GM04504 (cell line): ENCODE measurements at places on chromosomes 1 and 21.

- no peak for DNase-seq
Observed at GRCh38 chr1:92817986-92818764, 13.7 kb upstream of the RPL5 start.

- DNase-seq = no peak
Observed at GRCh38 chr1:104760017-104760416, 1010.3 kb downstream of the AMY1C start.

DNA sequence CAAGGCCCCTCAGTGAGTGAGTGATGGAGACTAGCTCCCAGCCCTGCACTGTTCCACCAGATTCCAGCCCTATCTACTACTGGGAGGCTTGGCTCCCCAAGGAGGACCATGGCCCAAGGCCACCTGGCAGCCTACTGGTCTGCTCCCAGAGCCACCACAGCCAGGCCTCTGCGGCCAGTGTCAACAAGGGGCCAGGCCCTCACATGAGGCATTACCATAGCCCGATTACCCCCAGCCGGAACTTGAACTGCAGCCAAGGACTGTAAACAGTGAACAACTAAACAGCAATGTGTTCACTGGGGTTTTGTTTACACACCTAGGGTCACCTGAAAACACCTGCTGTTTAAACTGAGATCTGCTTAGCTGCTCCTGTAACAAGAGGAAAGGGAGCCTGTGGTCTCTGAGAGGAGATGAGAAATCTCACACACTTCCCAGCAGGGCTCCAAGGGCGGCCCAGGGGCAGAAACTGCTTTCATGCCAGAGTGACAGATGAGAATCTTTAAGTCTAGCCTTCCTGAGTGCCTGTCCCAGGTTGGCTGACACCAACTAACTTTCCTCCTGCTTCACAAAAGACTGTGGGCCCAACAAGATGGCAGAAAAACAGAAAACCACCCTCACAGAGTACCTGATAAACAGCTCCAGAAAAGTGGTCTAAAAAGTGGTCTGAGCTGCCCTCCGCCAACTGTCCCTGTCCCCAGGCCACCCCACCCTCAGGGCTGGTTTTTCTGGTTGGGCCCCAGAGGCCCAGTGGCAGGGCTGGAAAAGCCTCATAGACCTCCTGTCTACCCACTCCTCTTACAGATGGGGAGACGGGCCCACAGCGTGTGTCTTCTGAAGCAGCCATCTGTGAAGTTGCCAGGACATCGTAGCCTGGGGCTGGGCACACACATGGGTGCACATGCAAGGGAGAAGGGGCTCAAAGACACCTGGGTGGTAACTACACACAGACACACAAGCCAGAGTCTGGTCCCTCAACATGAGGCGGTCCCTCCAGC lies 28.8 kb downstream of the MEF2D start:
- DNase-seq = no peak

DNA sequence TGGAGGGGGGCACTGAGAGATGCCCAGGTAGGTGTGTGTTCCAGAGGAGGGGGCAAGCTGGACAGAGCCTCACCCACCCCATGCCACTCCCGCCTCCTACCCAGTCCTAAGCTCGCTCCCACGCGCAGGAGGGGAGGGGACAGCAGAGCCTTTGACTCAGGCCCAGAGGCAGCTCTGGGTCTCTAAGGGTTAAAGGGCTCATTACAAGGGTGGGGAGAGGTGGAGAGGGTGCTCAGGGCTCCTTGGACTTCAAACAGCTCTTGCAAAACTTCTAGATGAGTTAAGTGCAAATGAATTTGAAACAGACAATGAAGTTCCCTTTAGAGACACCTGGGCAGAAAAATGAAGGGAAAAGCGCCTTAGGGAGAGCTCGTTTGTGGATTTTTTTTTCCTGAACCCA lies 104.2 kb upstream of the CASZ1 start:
- no peak for DNase-seq

GRCh38 chr1:201025571-201026002 lies 2.1 kb upstream of the KIF21B start:
- DNase-seq = no peak

GRCh38 chr1:167666416-167666815 lies 36.4 kb downstream of the RCSD1 start:
- DNase-seq = peak; percentile 78

DNA sequence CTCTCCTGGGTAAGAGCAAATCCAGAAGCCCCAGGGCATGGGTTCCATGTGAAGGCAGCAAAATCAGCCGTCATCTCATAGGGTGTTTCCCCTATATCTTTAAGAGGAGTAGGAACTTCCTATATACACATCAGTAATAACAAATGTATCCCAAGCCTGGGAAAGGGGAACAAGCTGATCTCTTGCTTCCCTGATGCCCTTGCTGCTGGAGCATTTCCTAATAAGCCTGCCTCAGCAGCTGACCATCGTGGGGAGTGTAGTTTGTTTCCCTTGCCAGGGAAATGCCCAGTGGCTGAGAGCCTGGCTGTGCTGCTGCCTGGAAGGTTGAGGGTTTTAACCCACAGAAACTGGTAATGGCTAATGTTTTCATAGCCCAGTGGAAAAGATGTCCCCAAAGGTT lies 177.0 kb downstream of the NPHP4 start:
- no peak for DNase-seq

DNA sequence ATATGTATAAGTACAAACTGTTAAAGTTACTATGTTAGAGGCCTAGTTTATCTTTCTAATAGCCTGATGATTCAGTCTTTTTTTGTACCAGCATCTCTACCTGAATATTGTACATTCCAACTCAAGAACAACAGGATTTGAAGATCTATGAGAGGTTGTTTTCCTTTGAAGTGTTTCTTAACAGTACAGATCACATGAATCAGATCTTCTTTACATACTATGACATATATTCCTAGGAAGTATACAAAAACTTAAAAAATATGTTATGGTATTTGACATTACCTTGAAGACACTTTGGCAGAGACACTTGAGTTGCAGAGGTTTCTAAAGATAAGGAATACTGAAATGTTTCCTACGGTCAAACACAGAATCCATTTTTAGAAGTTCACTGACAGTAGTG lies 1280.9 kb downstream of the KCNT2 start:
- DNase-seq = no peak

- DNase-seq = no peak
Observed at GRCh38 chr21:42389449-42389835, 6.4 kb downstream of the TMPRSS3 start.

GRCh38 chr1:154611150-154611862 lies 3.3 kb upstream of the ADAR start:
- no peak for DNase-seq

- DNase-seq = peak; percentile 54
Observed at GRCh38 chr1:168504064-168504837, 39.5 kb downstream of the XCL2 start.

- DNase-seq = no peak
Observed at GRCh38 chr1:184568148-184568547, 181.3 kb downstream of the C1orf21 start.

GRCh38 chr1:200506471-200506870 lies 96.6 kb upstream of the ZNF281 start:
- no peak for DNase-seq

- DNase-seq = no peak
Observed at GRCh38 chr21:45383615-45384201, 21.3 kb upstream of the COL18A1 start.

GRCh38 chr1:239951511-239952140 lies 140.1 kb upstream of the FMN2 start:
- DNase-seq = peak; percentile 26

- DNase-seq = peak; percentile 94
Observed at GRCh38 chr1:77370583-77371306, 88.9 kb downstream of the AK5 start.

GRCh38 chr1:246367041-246367440 lies 140.0 kb downstream of the SMYD3 start:
- no peak for DNase-seq

DNA sequence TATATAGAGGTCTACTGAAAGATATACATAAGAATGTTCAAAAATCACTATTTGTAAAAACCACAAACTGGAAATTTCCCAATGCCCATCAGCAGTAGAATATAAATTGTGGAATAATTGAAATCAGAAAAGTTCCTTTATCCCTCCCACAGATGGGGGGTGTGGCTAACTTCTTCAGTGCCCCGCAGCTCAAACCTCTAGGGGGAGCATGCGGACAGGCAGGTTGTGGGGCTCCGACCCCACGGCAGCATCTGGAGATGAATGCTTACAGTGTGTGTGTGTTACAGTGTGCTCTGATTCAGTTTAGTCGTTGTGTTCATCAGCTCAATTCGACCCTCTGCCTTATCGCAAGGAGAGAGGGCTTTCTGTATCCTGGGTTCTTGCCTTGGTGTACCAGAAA lies 262.1 kb upstream of the LRRC7 start:
- no peak for DNase-seq

DNA sequence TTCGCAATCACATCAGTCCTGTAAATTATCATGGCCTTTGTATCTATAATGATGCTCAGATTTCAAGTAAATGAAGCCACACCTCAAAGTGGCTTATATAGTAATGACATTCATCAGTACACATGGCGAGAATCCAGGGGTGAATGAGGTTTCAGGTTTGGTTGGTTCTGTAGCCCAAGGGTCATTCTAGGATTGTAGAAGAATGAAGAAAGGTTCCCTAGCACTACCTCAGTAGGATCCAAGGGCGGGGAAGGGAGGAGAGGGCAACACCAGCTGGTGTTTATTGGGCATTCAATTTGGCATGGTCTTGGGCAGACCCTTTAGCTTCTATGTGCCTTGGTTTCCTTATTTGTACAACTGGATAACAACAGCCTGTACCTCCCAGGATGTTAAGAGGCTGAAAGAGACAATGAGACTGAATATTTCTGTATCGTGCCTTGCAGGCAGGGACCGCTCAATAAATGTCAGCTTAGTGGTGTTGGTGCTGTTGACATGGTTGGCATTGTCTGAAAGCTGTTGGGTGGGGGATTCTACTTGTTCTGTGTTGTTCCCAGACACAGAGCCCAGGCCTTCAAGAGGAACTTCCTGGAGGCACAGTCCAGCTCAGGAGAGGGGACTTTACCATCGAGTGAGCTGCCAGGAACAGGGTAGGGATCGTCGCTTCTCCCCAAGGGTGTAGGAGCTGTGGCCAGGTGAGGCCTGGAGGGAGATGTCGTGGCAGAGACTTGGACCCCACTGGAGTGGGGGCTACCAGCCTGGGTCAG lies 388.2 kb downstream of the PTPRU start:
- DNase-seq = no peak
